Nucleus accumbens (tissue), 56 donors: ENCODE measurements at places on chromosomes 12 and 14.

GRCh38 chr12:12628013-12628412 is 16.3 kb downstream of the CREBL2 start:
- DNase-seq = no peak

- DNase-seq = no peak
These were observed 140.1 kb downstream of the C12orf75 start for GRCh38 chr12:105470601-105471000.

- no peak for DNase-seq
These were observed 4.3 kb downstream of the STRAP start for GRCh38 chr12:15886372-15887042.

- DNase-seq = no peak
These were observed 60.6 kb upstream of the ANO4 start for GRCh38 chr12:100733817-100734593.

DNA sequence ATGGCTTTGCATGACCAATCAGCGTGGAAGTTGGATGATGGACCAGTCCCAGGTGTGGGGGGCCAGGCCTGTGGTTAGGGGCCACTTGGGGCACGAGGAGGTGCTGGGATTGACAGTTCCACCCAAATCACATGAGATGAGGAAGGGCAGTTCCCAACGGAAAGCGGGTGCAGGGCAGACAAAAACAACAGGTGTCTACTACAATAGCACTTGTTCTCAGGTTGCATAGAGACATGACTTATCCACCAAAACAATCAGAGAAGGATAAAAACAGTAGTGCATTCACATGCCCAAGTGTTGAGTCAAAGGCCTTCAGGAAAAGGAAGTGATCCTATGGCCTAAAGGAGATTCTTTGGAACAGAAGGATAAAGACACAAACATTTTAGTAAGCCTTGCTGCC is 14.6 kb upstream of the EIF2B2 start:
- no peak for DNase-seq

- no peak for DNase-seq
These were observed 51.1 kb upstream of the C14orf180 start for GRCh38 chr14:104528496-104528895.

DNA sequence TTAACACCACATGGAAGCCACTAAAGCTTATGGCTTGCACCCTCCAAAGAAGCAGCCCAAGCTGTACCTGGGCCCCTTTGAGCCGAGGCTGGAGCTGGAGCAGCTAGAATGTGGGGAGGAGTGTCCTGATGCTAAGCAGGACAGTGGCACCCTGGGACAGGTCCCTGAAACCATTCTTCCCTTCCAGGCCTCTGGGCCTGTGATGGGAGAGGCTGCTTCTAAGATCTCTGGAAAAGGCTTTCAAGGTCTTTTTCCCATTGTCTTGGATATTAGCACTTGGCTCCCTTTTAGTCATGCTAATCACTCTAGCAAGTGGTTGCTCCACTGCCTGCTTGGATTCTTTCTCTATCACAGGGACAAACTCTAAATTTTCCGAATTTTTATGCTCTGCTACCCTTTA is 40.9 kb downstream of the OSBPL8 start:
- no peak for DNase-seq

DNA sequence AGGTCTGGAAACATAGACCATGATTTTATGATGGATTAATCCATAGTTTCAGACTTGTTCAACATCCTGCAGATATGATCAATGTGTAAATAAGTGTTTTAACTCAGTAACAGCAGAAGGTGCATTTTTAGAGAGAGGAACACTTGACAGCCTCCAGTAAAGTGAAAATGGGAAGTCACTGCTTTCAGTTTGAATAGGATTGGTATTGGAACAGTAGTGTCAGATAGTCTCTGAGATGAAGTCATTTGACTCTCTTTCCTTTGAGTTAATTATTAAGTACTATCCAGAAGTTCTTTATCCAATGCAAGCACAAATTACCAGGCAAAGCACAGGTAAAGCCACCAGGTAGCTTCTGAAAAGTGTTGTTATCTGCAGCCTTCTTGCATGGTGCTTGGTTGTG is 14.5 kb upstream of the NAV3 start:
- no peak for DNase-seq

DNA sequence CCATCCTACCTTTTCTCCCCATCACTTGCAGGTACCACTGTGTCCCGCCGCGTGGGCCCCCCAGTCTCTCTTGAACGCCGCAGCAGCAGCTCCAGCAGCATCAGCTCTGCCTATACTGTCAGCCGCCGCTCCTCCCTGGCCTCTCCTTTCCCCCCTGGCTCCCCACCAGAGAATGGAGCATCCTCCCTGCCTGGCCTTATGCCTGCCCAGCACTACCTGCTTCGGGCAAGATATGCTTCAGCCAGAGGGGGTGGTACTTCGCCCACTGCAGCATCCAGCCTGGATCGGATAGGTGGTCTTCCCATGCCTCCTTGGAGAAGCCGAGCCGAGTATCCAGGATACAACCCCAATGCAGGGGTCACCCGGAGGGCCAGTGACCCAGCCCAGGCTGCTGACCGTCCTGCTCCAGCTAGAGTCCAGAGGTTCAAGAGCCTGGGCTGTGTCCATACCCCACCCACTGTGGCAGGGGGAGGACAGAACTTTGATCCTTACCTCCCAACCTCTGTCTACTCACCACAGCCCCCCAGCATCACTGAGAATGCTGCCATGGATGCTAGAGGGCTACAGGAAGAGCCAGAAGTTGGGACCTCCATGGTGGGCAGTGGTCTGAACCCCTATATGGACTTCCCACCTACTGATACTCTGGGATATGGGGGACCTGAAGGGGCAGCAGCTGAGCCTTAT is 9.2 kb downstream of the ARHGAP9 start:
- no peak for DNase-seq

DNA sequence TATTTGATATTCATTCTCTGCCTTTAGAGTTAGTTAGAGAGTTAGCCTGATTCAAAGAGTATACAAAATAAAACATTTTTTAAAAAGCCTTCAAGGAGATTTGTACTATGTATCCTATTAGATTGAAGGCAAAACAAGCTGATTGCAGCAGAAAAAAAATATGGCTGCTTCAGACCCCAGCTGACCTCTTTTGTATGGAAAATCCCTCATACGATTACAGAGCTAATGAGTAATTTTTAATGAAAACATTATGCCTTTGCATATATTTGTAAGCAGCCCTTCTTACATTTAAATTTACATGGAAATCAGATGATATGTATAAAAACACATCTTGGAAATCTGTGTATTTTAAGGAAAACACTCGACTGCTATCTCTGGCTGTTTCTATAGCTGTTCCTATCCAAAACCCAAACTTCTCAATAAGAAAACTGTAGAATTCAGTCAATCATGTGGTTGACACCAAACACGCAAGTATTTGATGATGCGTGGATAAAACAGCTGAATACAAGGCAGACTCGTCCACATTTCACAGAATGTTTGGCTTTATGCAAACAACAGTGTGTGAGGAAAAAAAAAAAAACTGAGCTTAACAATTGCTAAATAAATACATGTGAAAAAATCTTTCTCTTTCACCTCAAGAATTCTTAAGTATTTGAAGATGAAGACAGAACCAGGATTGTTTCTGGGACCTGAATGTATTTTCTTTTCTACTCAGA is 275.3 kb downstream of the EGLN3 start:
- DNase-seq = no peak

GRCh38 chr12:52119398-52120254 is 40.1 kb downstream of the SMIM41 start:
- no peak for DNase-seq

DNA sequence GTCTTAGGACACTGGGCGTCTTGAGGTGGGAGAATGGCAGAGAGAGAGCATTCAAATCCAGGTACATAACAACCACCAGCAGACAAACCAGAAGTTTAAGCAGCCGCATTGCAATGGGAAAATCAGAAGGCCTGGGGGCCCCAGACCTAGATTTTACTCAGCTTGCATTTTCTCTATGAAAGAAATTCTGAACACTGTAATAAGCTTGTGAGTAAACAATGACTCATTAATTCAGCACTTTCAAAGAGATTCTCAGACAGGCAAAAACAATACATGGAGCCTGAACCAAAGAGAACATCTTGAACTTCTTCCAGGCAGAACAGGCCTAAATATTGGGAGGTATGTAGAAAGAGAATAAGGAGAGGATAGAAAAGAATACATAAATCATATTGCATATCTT is 69.8 kb upstream of the IFNG-AS1 start:
- no peak for DNase-seq

GRCh38 chr14:95911456-95911855 is 34.8 kb downstream of the TUNAR start:
- DNase-seq = no peak

- DNase-seq = no peak
These were observed 4.8 kb downstream of the SLC38A1 start for GRCh38 chr12:46264057-46264456.

DNA sequence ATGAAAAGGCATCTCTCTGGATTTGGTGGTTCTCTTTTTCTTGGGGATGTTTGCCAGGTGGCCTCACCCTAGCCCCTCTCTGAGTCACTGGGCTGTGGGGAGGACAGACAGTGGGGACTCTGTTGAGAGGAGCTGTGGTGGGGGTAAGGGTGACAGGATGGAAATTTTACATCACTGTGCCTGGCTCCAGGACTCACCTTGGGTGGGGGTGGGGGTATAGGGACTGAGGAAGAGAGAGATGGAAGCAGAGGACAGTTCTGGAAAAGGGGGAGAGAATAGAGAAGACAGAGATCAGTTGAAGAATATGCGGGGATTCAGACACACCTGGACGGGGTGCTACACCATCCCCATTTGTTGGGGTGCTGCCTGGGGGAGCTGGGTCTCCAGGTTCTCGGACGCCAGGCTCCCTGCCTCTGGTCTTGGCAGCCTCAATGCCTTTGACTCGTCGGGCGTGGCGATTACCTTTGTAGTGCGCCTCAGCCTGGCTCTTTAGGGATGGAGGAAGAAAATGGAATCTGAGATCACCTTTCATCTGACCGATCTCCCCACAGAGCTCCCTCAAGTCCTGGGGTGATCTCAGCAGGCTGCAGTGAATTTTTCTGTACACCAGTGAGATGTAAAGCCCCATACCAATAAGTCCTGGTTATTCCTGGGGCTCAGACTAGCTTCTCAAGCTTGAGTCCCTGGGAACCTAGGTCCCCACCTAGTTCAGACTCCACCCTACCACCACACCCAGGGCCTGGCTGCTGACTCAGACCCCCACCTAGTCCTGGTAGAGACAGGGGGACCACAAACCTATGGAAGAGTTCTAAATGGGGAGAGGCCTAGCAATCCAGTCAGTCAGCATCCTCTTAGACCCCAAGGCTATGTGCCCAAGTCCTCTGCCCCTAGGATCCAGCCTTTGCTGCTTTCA is 9.6 kb upstream of the GPR84 start:
- DNase-seq = no peak

GRCh38 chr12:44497044-44497443 is 379.1 kb downstream of the NELL2 start:
- no peak for DNase-seq

- no peak for DNase-seq
These were observed 148.6 kb downstream of the ASCL1 start for GRCh38 chr12:103105971-103106597.

GRCh38 chr12:44457465-44457864 is 418.6 kb downstream of the NELL2 start:
- DNase-seq = no peak

DNA sequence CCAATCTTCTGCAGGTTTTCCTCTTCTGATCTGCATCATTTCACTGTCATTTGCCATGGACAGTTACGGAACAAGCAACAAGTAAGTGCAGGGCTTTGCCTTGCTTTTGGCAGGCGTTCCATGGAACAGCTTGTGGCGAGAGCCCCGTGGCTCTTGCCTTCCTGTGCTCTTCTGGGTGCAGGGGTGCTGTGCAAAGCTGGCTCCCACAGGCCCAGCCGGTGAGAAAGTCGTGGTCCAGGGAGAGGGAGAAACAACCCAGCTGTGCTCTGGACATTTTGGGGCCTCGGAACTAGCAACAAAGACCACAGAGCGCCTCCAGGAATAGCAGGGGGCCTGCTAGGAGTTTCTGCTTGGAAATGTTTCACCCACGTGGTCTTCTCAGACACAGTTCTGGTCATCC is 164.7 kb downstream of the ADGRD1 start:
- no peak for DNase-seq

DNA sequence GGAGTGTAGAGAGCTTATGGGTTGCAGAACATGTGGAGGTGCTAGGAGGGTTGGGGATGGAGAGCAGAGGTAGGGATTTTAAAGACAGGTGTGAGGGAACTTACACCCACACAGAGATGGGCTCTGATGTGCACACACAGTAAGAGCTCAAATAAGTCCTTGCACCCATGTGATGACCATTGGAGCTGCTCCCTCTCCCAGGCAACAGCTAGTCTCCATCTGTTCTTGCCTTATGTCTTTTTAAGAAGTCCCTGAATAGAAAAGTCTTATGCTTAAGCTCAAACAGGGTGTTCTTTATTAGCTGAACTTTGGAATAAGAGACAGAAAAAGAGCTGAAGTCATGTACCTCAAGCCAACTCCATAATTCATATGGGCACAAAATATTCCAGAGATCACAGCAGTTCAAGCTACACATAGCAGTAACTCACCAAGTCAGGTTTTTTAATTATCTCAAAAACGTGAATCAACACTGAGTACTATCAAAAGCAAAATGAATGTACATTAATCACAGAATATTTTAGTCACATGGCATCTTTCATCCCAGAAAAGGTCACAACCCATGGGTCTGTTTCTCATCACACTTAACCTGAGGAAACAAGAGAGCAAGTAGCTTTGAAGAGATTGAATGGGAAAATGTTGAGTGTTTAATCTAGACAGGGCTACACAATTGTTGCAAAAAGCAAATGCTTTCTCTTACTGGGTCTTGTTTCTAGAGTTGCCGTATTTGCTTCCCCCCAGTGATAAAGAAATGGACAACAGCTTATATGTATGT is 1513.6 kb upstream of the SEL1L start:
- DNase-seq = no peak

GRCh38 chr14:98186140-98186539 is 1085.9 kb downstream of the BCL11B start:
- DNase-seq = no peak

GRCh38 chr12:6065131-6065862 is 59.2 kb downstream of the VWF start:
- no peak for DNase-seq

DNA sequence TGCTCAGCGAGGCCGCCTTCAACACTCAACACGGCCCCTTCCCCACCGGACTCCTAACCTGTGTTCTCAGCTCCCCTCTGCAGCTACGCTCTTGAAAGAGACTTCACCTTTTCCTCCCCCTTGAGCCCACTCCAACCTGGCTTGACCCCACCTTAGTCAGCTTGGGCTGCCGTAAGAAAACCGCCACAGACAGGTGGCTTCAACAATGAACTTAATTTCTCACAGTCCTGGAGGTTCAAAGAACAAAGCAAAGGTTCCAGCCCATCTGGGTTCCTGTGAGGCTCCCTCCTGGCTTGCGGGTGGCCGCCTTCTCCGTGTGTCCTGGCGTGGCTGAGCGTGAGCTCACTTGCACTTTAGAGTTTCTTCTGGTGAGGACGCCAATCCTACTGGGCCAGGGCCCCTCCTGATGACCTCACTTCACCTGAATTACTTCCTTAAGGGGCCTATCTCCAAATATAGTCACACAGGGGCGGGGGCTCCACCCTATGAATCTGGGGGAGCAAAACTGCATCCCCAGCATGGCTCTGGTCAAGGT is 138.8 kb downstream of the CALM1 start:
- no peak for DNase-seq
